KBM-7 (cell line): ENCODE measurements at places on chromosomes 3 and 15.

DNA sequence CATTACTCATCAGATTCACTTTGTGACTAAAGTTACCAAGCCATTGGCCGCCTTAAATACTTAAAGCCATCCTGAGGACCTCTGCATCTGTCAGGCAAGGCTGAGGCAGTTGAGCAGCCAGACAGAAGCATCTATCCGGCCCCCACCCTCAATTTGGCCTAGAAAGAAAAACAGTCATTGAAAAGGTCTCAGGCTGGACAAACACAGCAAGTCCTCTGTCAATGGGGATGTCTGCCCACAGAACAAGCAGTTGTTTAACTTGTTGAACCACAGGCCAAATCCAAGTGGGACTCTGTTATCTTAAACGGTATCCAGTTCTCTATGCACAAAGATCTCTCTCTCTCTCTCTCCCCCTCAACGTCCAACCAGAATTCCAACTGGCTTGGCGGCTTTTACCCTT is 2.8 kb downstream of the ZIC4 start:
- DNase-seq: no peak

DNA sequence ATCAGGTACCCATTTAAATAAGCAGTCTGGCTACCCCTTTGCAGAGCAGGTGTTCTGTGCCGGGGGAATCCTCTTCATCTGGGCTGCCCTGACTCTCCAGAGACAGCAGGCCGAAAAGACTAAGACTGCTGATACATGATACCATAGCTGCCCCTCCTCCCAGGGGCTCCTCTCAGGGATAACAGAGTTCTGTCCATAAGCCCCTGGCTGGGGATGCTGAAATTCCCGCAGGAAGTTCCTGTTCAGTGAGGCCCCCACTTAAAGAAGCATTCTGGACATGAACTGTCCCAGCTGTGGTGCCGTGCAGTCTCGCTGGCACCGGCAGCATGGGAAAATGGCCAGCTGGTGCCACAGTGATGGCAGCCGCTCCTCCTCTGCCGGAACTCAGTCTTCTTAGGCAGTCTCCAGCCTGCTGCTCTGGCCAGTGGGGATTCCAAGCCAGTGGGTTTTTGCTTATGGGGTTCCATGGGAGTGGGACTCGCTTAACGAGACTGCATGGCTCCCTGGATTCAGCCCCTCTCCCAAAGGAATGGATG is 1026.2 kb downstream of the NAALADL2 start:
- DNase-seq: no peak

DNA sequence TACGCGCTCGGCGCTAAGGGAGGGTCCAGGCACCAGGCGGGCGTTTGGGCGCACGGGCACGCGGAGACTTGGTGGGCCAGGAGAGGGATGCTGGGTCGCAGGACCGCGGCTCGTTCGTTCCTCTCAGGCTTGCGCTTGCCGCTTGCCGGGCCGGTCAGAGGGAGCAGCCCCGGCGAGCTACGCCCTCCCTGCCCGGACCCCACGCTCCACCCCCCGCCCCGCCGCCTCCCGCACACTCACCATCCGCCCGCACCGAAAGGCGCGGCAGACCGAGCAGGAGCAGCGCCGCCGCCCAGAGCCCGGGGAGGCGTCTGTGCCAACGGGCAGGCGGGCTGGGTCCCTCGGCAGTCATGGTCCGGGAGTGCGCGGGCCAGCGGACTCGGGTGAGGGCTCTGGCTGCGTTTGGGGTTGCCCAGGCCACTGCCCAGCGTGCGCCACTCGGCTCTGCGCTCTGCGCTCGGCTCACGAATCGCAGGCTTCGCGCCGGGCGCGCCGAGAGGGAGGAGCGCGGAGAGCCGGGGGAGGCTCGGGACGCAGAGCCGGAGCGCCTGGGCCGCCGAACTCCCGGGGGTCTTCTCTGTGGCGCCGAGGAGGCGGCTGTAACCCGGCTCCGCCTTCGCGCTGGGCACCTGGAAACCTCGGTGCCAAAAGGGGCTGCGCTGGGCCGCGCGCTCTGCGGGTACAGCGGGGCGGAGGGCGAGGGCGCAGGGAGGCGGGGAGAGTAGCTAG is at the start of gene SUSD5:
Gene SUSD5 (minus strand): TSS at position 365 of the 729 bp plus-strand sequence. CDS start 13 bp downstream, at position 352.
- peak; percentile 10 for DNase-seq

DNA sequence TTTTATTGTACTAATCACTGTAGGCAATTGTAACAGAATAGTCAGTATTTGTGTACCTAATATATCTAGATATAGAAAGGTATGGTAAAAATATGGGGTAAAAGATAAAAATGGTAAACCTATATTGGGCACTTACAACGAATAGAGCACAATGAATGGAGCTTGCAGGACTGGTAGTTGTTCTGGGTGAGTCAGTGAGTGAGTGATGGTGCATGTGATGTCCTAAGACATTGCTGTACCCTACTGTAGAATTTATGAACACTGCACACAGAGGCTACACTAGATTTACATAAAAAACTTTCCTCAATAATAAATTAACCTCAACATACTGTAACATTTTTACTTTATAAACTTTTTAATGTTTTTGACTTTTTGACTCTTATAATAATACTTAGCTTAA is 274.3 kb upstream of the PPP2R3A start:
- DNase-seq: no peak

- no peak for DNase-seq
These were observed 211.4 kb downstream of the NR1D2 start for GRCh38 chr3:24156466-24156865.

DNA sequence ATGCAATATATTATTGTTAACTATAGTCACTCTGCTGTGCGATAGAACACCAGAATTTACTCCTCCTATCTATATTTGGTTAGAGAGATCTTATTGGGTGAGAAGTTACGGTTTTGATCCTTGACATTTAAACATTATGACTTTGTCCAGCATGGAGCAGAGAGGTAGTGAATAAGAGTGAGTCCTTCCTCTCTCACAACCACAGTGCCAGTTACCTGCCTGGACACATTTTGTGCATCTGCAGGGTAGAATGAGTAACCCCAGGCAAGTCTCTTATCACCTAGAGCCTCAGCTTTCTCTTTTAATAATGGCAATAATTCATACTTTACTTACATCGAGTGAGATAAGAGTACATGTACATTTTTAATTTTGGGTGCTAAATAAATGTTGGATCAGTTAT is 24.1 kb downstream of the KAT2B start:
- DNase-seq: no peak

DNA sequence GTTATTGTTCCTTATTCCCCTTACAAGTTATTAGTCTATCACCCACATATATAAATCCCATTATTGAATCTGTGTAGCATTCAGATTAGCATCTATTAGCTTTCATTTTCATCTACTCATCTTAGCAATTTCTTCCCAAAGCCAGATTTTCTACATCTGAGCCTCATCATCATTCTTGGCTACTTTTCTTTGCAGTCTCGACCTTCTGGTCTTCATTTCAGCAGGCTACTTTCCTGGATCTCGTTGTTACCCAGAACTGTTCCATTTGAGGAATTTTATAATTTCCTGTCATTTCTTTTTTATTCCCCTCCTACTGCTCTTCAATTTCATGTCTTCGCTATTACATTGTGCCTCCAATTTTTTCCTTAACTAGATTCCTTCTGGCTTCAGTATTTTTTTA is 51.8 kb downstream of the SPRED1 start:
- DNase-seq: no peak

DNA sequence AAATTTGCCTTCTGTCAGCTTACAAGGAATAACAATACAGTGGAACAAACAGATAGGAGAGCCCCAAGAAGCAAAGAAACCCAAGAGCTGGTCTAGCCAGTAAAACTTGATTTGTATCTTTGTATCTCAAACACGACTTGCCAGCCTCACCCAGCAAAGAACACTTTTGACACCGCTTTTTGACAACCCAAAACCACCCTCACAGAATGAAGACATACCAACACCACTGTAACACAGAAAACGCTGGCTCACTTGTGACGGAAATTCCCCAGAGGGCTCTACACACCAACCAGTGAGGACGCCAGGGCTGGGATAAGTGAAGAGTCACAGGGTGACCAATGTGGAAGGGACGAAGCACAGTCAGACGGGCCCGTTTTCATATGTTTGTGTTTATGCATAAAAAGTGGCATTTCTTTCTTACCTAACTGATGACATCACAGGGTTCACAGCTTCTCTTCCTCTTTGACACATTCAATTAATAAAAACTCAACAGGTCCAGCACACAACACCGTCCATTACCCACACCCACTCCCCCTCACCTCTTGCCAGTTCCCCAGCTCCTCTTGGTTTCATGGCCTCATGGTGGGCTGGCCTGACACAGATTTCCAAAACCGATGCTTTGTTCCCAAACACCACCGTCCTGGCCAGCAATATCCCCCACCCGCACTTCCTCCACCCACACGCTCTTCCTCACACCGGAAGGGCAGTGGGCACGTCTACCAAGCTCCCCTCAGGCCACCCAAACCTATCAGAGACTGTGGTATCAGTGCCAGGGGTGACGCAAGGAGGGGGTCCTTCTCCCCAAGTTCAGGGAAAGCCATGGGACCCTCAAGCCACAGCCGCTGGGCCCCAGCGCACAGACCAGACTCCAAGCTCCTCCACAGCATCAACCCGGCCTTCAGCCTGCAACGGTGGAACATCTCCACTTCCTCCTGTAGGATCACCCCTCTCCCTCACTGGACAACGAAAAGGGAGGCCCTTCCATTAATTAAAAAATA is 94.2 kb downstream of the ADAMTS17 start:
- no peak for DNase-seq

GRCh38 chr3:30548600-30548999 is 57.8 kb upstream of the TGFBR2 start:
- peak; percentile 63 for DNase-seq

DNA sequence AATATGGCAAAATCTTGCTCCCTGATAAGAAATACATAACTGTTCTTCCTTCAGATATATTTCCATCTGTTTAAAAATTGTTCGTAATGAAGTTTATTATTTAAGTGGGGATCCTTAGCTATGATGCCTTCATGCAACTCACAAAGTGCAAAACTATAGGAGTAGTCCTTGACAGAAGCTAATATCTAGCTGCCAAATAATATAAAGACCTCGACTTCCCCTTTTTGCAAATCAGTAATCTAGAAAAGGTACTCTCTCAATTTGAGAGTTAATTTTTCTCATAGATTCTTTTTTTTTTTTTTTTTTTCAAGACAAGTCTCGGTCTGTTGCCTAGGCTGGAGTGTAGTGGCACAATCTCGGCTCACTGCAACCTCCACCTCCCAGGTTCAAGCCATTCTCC is 23.0 kb downstream of the SLTM start:
- DNase-seq: no peak

- no peak for DNase-seq
These were observed 6.0 kb upstream of the B3GNT5 start for GRCh38 chr3:183247011-183247589.

DNA sequence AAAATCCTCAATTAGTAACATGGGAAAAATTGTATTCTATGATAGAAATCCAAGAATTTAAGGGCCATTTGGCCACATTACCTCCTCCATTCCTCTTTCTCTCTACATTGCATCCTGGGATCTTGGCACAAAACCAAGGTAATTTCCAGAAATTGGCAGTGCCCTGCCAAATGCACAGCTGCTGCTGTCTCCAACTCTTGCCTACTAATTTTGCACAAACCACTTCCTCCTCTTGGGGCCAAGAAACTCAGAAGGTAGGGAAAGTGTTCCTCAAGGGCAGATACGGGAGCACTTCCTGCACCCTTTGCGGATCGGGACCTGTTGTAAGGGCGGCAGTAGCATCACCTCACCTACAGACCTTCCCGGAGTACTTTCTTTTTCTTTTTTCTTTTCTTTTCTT is 57.8 kb downstream of the MAP3K13 start:
- DNase-seq: peak; percentile 16

GRCh38 chr3:123289391-123290106 is 87.8 kb downstream of the SEC22A start:
- no peak for DNase-seq

- no peak for DNase-seq
These were observed 168.5 kb downstream of the MECOM start for GRCh38 chr3:169494982-169495381.

DNA sequence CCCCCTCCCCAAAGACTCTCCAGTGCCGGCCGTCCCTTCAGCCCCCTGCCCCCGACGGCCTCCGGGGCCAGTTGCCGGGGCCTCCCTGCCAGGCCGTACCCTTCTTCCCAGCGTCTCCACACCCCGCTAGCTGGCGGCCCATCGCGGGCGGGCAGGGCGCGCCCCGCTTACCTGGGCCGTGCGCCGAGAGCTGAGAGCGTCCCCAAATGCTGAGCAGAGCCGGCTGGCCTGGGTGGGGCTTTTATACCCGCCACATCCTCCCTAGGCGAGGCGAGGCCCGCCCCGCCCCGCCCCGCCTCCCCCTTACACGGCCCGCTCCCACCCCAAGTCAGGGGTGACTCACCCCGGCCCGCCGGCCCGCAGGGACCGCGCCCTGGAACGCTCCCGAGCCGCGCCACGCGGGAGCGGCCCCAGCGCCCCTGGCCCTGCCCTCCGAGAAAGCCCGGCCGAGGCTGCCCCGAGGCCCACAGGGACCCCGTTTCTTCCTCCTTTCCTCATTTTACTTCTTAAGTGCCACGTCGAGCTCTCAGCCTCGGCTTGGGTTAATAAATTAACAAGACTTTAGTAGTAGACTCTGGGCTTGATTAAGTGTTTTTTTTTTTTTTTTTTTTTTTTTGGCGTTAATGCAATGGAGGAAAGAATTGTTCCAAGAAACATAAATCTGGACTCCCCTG is at the start of gene ANXA2:
Gene ANXA2 (minus strand): TSS at position 215 of the 674 bp plus-strand sequence. CDS start 11,911 bp downstream, outside the sequence.
- DNase-seq: peak; percentile 71

DNA sequence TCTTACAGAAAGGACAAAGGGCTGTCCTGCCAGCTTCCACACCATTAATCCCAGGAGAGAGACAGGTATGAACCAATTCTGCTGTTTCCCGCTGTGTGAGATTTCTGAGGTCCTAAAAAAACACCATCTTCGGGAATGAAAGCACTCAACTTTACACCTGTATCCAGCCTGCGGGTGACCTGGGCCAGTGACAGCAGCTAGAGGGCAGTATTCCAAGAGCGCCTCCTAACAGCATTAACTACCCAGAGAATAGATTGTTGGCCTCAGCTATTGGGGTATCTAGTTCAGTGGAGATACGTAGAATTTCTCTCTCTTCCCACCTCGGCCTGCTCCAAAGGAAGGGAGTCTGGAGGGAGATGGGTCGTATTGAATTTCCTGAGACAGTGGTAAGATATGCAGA is 55.1 kb downstream of the WDR76 start:
- DNase-seq: peak; percentile 7

- no peak for DNase-seq
These were observed 80.2 kb downstream of the WNT5A start for GRCh38 chr3:55406696-55407425.
